ENCODE measurements at places on chromosomes 5 and 9. TPM values are rescaled to one million over a fixed set of nuclear protein-coding genes. Genes with fewer than 3 reads are reported as not detected.

PSD2 gene
- total RNA-seq: not detected

SNCAIP gene
- total RNA-seq: not detected

IRGM gene
- total RNA-seq: 3.5 TPM

DND1 gene
- 2.8 TPM for total RNA-seq

CDKN2AIPNL gene
- total RNA-seq: 22.3 TPM

CORO2A gene
- total RNA-seq: 3.2 TPM

ARHGEF28 gene
- not detected for total RNA-seq

ANKRD55 gene
- 8.5 TPM for total RNA-seq

SEMA5A gene
- 1.1 TPM for total RNA-seq

FCN1 gene
- total RNA-seq: not detected

ZNF454 gene
- 0.07 TPM for total RNA-seq

CD72 gene
- 7.3 TPM for total RNA-seq

CDH9 gene
- not detected for total RNA-seq

ZBTB6 gene
- total RNA-seq: 10.8 TPM

NRG2 gene
- total RNA-seq: not detected

TOR2A gene
- total RNA-seq: 24.7 TPM

SLC25A46 gene
- total RNA-seq: 48.1 TPM

ZDHHC12 gene
- 68.7 TPM for total RNA-seq

CDO1 gene
- 0.09 TPM for total RNA-seq

CMYA5 gene
- 0.30 TPM for total RNA-seq

SLC6A19 gene
- not detected for total RNA-seq

SPINK6 gene
- total RNA-seq: not detected

OR1B1 gene
- not detected for total RNA-seq

ARHGEF37 gene
- total RNA-seq: 0.80 TPM

KIF27 gene
- total RNA-seq: 2.7 TPM

HSPB3 gene
- total RNA-seq: not detected

GPR151 gene
- total RNA-seq: not detected

CCL21 gene
- total RNA-seq: not detected

FEM1C gene
- 13.5 TPM for total RNA-seq

HNRNPH1 gene
- total RNA-seq: 1,120 TPM

DDX4 gene
- 0.98 TPM for total RNA-seq

FBXL7 gene
- total RNA-seq: not detected

KIAA0825 gene
- 1.1 TPM for total RNA-seq

HRH2 gene
- total RNA-seq: 16.4 TPM

PDE8B gene
- 0.43 TPM for total RNA-seq

FGF10 gene
- total RNA-seq: not detected

COL27A1 gene
- 0.82 TPM for total RNA-seq

SLC6A18 gene
- total RNA-seq: not detected

FOXD4L5 gene
- not detected for total RNA-seq

BTNL8 gene
- total RNA-seq: not detected

SLC34A3 gene
- total RNA-seq: not detected

MLANA gene
- not detected for total RNA-seq

SPOUT1 gene
- 73.1 TPM for total RNA-seq

TSSK1B gene
- total RNA-seq: not detected

DTWD2 gene
- 2.8 TPM for total RNA-seq

ENHO gene
- total RNA-seq: not detected

CCL27 gene
- total RNA-seq: 0.25 TPM

ZNF79 gene
- 13.3 TPM for total RNA-seq

TMEM174 gene
- not detected for total RNA-seq

ASPN gene
- not detected for total RNA-seq

SOWAHA gene
- 0.09 TPM for total RNA-seq

FOCAD gene
- total RNA-seq: 34.6 TPM
